ENCODE measurements at places on chromosomes 11 and 22.

DNA sequence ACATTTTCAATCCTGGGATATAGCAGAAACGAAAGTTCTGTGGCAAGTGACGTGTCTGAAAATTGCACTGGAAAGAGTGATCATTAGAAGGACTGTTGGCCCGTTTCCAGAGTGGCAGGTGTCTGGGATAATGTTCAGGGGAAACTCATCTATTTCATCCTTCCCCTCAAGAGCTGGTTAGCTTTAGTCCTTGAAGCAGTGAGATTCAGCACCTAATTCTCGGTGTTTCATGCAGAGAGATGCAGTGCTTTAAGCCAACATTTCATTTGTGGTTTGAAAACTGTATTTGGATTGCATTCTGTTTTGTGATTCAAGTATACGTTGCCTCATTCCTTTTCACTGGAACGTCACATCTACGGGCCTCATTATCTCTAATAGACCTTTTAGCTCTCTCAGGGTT is 205.0 kb upstream of the RAG2 start:
- DNase-seq, result no peak

GRCh38 chr11:119859684-119860083 is 130.7 kb upstream of the NECTIN1 start:
- no peak for DNase-seq

DNA sequence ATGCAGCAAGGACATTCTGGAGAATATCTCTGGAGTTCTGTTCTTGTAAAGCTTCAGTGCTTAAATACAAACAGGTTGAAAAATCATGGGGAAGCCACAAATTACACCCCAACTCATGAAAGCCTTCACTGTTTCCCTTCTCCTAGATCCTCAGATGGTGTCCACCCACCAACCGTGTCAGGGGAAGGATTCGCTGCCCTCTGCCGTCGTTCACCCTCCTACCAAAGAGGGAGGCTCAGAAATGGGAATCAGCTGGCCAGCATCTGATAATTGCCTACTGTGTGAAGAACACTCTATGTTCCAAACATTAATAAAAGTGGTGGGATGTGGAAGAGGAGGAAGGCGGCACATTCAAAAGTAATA is 7.4 kb upstream of the HEPACAM start:
- no peak for DNase-seq

GRCh38 chr11:61627850-61628661 is 47.2 kb upstream of the SYT7 start:
- DNase-seq, result peak; percentile 15

DNA sequence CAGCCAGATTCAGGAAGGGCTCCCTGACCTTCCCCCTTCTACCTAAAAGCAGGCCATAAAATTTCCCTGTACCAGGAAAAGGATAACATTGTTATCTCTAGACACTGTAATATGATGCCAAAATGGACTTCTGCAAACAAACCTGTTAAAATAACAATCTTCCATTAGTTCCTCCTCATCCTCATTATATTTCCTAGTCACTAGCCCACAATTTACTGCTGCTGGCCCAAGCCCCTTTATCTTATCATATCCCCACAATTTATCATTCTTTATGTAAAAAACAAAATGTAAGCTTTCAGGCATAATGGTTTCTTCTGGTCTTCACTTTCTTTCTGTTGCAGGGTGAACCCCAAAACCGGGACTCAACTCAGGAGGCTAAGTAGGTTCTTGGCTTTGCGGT is 1132.1 kb upstream of the CNTN5 start:
- no peak for DNase-seq

DNA sequence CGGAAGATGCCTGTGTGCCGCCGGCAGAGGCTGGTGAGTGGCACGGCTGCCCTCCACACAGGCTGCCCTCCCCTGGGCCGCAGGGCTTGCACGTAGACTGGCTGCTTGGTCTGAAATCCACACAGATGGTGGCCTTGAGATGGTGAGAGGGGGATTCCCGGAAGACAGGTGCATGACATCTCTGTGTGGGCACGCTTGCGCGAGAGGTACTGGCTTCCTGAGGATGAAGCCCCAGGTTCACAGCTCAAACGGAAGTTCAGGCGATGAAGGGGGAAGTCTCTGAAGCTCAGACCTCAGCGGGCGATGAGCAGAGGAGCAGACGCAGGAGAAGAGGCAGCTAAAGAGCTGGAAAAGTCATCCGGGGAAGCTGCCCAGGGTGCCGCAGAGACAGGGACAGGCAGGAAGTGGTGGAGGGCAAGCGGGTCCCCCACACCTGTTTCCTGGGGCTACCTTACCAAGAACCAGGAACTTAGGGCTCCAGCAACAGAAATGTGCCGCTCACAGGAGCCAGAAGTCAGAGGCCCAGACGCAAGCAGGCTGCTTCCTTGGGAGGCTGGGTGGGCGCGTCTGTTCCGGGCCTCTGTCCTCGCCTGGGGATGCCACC is 7.2 kb downstream of the CRELD2 start:
- peak; percentile 64 for DNase-seq

DNA sequence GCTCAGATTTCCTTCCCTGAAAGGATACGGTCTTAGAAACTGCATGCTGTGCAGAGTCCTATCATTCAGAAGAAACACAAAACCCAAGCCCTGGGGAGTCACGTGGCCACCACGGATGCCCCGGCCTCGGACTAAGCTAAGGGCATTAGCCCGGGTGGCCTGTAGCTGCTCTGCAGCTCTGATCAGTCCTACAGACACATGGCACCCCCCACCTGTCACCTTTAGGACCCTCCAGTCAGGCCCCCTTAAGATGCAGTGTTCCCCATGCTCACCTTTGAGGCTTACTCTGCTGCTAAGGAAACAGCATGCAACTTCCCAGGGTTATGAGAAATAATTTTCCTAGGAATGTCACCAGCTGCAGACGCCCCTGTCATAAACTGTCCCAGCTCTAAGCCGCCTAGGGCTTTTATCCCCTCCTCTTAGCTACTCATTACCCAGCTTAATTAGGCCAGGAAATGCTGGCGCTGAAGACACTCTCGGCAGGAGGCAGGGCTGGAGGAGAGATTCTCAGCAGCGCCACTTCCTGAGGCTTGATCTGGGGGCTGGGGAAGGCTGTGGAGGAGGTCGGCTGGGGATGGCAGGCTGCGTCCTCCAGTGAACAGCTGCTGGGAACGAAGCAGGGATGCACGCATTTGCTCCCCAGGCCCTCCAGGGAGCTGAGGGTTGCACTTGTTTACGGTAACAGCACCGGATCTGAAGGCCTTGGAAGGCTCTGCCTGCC is 47.2 kb upstream of the ADA2 start:
- DNase-seq, result no peak

GRCh38 chr22:39997939-39998726 is 3.4 kb downstream of the FAM83F start:
- DNase-seq, result no peak

- DNase-seq, result no peak
Observed at GRCh38 chr22:17802822-17803221, 28.6 kb upstream of the BID start.

DNA sequence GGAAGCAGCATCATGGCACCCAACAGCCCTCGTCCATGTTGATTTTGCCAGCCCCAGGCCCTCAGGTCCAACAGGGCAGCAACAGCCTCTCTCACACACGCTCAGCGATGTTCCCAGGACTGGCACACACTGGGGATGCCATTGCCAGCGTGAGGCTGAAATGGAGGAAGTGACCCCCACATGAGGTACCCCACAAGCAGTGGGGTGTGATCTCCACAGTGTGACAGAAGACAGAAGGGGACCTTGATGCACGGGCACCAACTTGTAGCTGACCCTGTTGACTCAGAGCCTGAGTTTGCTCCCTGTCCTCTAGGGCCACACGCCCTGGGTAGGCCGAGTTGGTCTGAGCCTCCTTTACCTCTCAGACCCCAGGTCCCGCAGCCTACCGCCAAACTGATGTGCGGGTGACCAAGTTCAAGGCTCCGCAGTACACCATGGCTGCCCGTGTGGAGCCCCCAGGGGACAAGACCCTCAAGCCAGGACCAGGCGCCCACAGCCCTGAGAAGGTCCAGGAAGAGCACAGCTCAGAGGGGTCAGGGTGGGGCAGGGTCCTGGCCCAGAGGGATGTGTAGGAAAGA is 6.2 kb downstream of the SCGB1C1 start:
- DNase-seq, result no peak

DNA sequence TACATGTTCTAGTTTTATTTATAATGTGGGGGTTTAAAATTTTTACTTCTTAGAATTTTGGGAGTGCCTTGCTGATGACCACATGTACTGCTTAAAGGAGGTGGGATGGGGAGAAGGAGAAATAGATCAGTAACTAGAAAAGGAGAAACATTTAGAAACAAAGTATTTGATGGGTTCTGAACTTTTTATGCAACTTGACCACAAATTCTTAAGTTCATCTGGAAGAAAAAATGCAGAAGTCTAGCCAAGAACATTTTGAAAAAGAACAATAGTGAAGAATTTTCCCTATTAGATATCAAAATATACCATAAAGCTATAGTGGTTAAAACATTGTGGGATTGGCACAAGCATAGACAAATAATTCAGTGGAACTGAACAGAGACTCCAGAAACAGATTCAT is 73.3 kb upstream of the AMPD3 start:
- no peak for DNase-seq

DNA sequence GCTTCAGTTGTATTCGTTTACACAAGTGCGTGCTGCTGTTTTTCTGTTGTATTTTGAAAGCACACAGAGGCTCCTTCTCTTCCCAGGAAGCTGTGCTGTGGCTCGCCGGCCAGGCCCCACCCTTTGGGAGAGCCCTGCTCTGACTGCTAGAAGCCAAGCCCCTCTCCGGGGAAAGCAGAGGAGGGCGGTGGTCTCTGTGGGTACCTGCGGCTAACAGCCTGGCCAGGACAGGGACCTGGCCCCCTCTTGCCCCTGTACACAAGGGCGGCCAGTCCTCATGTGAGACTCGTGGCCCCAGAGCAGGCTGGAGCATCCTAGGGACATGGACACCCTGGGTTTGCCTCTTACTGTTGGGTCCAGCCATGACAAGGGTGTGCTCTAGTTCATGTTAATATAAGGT is 14.8 kb downstream of the MOB2 start:
- DNase-seq, result no peak

- DNase-seq, result no peak
Observed at GRCh38 chr11:16321148-16321547, 35.2 kb downstream of the SOX6 start.

DNA sequence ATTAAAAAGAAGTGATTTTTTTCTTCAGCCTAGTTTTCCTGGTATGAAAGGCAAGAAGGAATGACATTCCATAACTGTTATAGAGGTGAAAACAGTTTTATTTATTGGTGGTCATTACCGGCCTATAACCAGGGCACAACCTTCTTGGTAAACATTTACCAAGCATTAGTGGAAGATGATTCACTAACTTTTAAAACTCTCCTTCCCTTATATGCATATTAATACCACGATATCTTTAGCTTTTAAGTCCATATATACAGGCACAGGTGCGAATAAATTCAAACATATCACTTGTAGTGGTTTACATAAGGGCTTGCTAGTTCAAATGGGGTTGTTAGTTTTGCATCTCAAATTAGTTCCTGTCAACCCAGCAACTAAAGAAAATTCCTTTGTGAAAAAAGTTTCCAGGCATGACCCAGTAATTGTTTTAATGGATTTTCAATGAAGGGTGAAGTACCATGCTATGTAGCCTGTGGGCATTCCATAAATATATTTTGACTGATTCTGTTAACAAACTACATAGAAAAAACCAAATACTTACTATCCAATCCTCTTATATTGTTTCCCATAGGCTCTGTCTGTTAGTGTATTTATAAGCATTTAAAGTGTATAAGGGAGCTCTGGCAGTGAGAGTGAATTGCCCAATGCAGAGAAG is 30.6 kb upstream of the ROBO3 start:
- no peak for DNase-seq
